COR-L47 (cell line): ENCODE measurements at places on chromosomes 1 and 21.

- DNase-seq, result no peak
Observed at GRCh38 chr1:11320153-11320936, 47.3 kb downstream of the UBIAD1 start.

GRCh38 chr21:15050568-15051377, 14.0 kb downstream of the NRIP1 start:
- DNase-seq, result no peak

DNA sequence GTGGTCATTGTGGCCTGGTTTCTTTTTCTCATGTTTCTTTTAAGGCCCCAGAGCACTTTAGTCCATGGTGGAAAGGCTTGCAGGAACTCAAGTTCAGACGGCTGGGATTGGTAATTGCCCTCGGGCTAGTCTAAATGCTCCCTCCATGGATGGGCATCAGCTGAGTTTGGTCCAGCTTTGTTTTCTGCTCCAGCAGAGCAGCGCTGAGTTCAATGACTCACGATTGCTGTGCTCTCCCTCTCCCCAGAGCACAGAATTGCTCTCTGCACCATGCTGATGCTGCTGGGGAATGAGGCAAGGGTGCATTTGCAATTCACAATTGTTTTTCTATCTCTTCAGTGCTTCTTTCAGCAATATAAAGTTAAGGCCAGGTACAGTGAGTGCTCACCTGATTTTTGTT, 1.8 kb upstream of the OR2T6 start:
- DNase-seq, result no peak

DNA sequence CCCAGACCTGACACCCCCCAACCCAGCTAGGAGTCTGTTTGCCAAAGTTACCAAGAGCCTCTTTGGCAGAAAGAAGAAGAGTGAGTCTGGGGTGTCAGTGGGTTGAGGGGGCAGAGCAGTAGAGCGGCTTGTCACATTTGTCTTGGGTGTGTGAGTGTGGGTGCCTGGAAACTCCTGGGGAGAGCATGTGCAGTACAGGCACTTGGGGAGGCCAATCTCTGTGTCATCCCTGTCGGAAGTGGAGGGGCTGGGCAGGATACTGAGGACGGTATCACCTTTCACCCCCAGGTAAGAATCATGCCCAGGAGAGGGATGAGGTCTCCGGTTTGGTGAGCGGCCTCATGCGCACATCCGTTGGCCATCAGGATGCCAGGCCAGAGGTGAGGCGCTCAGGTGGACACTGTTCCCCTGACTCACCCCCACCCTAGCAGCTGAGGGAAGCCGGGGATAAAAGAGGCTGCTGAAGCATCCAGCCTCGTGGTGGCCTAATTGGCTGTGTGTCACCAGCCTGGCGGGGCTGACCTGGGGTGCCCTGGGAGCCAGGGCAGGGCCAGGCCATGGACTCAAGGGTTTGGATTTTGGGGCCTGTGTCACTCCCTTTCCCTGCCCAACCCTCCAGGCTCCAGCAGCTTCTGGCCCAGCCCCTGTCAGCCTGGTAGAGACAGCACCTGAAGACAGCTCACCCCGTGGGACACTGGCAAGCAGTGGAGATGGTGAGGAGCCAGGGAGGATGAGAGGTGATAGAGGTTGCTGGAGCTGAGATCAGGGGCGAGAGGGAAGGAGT, 3.3 kb downstream of the PLK3 start:
- no peak for DNase-seq

DNA sequence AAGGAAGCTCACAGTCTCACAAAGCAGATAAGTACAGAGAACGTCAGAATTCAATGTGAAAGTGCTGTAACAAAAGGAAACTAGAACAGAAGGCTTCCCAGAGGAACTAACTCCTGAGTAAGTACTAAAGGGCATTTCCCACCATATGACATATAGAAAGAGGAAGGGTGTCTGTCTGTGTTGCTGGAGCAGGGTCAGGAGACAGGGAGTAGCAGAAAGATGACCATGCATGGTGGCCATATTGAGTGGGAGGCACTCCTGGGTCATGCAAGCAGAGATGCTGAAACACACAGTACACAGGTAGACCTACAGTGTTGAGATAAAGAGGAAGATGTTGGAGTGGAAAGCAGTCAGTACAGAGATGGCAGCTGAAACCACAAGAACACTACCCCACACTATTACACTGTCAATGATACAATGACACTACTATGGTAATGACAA, 47.3 kb downstream of the SLC25A24 start:
- DNase-seq, result no peak

DNA sequence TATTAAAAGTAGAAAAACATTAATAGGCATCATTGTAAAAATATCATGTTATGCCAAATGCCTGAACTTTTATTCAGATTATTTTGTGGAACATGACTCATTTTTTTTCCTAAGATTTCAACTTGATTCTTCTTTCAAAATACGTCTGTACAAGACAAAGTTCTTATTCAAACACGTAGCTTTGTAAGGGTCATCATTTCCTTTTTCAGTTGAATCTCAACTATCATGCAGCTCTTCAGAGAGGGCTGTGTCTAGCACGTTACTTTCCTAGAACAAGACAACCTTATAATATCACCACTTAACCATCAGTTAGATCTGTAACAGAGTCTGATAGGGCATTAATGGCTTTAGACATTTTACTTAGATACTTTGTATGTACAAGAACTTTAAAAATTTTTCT, 608.9 kb downstream of the AMY1C start:
- no peak for DNase-seq

DNA sequence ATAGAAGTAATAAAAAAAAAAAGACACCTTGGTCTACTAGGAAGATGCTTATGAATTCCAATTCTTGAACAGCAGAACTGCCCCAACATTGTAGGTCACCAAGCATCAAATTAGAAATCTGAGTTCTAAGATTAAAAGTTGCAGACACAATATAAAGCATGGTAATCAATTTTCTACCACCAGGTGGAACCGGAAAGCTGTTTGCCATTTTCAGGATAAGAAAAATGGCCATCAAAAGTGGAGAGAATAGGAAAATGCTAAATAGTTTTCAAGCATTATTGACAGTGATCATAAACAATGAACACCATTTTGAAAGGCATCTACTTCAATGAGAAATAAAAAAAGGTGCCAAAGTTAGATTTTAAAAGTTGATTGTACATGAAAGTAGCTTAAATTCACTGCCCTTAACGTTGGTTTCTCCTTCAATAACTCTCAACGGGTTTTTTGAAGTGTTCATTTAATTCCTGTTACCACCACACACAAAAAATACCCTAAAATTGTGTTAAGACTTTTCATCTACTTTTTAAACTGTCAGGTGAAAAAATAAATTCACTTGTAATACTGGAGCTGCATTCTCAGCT, 252.9 kb downstream of the KCNT2 start:
- DNase-seq, result peak; percentile 12

GRCh38 chr1:15337656-15338402, 71.9 kb upstream of the EFHD2 start:
- DNase-seq, result no peak

GRCh38 chr21:38282921-38283320, 26.1 kb downstream of the KCNJ15 start:
- no peak for DNase-seq
